ENCODE measurements at places on chromosomes 7 and 10.

- DNase-seq, result peak; percentile 99
Measured at GRCh38 chr10:6721480-6721879, 141.4 kb upstream of the PRKCQ start.

- no peak for DNase-seq
Measured at GRCh38 chr7:140423501-140423900, 19.6 kb downstream of the RAB19 start.

GRCh38 chr7:128115336-128115820 lies 84.1 kb upstream of the LRRC4 start:
- peak; percentile 52 for DNase-seq

DNA sequence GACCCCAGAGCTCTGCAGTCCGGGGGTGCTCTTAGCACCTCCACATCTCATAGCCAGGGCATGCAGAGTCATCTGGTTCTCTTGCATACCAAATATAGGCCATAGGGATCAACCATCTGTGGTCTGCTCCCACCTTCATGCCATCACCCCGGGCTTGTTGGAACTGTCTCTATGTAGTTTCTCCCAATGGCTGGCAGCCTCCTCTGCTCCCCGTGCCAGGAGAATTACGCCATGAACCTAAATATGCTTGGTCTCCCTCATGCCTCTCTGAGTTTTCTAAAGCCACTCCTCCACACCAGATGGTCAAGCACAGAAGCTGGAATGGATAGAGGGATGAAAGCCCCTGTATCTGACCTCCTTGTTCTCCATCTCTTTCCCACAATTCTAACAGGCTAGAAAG lies 302.6 kb upstream of the MYO3A start:
- no peak for DNase-seq

DNA sequence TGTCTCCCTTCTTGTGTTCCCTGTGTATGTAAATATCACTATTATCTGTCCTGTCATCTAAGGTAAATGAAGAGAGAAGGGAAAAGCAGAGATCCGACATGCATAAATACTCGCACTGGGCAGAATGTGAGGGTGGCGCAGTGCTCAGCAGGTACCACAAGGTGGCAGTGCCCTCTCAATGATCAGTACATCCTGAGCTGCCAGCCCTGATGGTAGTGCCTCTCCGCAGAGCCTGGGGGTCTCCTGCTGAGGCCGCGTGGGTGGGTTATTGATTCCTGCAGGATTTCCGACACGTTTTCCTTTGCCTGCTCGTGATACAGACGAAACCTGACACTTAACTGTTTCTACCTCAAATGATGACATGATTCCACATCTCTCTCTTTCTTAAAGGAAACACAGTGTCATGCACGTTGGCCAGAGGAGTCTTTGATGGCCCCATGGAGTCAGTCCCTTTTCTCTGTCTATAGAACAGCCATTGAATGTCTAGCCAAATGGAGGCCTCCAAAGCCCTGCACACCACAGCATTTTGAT lies 19.8 kb downstream of the RGR start:
- DNase-seq, result peak; percentile 85

- no peak for DNase-seq
Measured at GRCh38 chr7:38801786-38802185, 107.2 kb downstream of the VPS41 start.

- DNase-seq, result no peak
Measured at GRCh38 chr10:75859141-75859540, 427.7 kb downstream of the LRMDA start.

GRCh38 chr7:46247664-46248063 lies 326.6 kb upstream of the IGFBP3 start:
- DNase-seq, result no peak

- peak; percentile 54 for DNase-seq
Measured at GRCh38 chr10:74035303-74035702, 37.4 kb downstream of the VCL start.

DNA sequence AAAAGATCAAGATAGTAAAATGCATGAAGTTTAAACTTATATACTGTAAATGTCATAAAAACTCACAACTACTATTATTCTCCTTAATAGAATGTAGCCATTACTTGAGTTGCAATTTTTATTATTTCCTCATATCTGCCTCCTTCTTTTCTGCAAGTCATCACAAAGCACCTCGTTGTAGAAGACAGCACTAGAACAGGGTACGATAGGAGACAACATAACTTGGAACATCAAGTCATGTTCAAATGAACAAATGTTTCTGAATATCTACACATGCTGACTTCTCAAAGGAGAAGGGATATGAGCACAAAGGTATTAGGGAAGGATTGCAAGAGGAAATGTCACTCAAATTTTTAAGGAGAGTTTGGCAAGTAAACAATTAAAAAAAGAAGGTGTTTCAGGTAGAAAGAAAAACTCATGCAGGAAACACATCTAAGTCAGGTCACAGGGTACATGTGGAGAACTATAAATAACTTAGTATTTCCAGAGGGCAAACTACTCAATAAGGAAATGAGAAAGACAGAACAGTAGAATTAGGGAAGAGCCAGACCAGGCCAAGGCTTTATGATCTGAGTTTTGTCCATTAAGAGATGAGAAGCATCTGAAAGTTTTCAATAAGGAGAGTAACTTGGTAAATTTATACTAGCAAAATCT lies 186.7 kb downstream of the CRPPA start:
- no peak for DNase-seq

GRCh38 chr10:130141460-130141859 lies 5.3 kb downstream of the GLRX3 start:
- peak; percentile 10 for DNase-seq

DNA sequence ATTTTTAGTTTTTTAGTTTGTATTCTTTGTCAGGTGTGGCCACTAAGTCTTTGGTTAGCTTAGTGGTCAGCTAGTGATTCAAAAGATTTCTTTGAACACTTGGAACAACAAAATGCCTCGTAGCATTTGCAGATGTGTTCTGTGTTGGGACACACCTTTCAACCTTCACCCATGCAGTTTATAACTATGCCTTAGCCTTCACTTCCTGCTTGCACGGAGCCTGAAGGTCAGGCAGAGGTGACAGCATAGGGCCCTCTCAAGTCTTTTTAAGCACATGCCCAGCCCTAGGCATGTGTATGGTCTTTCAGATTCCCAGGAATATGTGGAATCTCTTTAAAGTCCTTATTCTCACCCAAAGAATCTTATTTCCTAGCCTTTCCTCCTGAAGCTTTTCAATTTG lies 17.6 kb downstream of the PLAC9 start:
- DNase-seq, result no peak

GRCh38 chr10:92758594-92758993 lies 68.8 kb downstream of the HHEX start:
- DNase-seq, result no peak

DNA sequence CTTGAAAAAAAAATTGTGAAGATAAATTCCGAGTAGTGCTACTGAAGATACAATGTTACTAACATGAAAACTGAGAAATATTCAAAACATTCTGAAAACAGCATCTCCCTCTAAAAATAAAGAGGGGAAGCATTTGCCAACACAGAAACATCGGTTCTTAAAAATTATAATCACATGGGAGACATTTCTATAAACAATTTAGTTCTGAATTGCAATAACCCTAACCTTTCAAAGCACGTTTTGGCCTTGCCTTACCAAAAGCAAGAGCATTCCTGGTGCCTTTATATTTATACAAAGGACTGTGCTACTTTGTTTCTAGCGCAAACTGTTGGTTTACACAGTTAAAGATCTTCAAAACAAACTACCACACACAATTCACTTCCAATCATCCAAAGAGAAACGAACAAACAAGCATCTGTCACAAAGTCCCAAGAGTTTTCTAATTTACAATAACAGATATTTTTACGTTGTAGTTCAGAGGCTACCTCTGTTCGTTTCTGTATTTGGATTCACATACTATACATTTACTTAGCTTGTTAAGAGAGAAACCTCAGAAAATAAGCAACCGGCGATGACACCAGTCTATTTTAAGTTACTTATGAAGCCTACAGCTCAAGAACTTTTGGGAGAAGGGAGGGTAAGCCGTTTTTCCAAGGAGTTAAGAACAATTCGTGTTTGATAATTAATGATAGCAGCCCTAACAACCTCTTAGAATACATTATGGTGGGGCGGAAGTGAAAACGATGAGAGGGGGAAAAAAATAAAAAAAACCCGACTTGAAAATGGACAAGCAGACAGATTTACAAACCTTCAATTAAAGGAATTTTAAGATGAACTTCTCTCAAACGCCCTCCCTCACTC lies 1.3 kb downstream of the ABI1 start:
- peak; percentile 7 for DNase-seq

GRCh38 chr7:102310414-102310815 lies 23.7 kb downstream of the SH2B2 start:
- no peak for DNase-seq

DNA sequence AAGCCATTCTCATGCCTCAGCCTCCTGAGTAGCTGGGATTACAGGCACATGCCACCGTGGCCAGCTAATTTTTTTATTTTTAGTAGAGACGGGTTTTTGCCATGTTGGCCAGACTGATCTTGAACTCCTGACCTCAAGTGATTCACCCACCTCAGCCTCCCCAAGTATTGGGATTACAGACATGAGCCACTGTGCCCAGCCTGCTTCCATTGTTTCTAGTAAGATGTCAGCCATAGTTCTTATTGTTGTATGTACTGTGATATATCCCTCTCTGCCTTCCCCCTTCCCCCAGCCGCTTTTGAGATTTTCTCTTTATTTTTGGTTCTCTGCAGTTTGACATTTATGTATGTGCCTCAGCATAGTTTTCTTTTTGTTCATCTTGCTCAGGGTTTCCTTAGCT lies 87.9 kb upstream of the KLF14 start:
- no peak for DNase-seq

DNA sequence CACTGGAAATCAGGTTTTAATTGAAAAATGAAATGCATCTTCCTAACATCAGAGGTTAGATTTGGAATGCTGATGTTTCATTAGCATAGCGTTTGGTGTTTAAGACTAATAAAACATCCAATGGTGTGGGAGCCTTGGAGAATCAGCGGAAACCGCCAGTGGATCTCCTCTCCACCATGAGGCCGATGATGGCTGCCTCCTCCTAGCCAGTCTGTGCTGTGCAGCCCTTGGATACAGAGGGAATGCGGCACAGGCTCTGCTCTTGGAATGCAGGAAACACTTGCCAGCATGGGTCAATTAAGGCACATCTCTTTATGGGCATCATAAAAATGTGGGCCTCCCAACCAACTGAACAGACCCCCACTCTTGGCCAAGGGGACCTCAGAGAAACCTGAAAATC lies 259.9 kb downstream of the GLRX3 start:
- no peak for DNase-seq

DNA sequence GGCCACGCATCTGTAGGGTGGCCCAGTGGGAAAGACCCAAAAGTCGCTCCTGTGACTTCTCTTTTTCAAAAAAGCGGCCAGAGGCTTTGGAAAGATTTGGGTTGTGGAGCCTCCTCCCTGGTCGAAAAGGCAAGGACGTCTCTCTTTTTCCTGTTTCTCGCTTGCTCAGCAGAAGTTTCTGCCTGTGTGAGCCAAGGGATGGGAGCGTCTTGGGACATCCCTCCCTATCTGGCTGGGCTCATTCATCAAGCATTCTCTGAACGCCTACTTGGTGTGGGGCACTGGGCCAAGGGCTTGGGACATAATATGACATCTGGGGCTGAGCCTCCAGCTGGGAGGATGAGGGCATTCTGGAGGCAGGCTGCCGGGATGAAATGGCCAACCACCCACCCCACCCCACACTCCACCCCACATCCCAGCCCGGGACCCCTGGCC lies 120.9 kb downstream of the C10orf105 start:
- DNase-seq, result peak; percentile 82

DNA sequence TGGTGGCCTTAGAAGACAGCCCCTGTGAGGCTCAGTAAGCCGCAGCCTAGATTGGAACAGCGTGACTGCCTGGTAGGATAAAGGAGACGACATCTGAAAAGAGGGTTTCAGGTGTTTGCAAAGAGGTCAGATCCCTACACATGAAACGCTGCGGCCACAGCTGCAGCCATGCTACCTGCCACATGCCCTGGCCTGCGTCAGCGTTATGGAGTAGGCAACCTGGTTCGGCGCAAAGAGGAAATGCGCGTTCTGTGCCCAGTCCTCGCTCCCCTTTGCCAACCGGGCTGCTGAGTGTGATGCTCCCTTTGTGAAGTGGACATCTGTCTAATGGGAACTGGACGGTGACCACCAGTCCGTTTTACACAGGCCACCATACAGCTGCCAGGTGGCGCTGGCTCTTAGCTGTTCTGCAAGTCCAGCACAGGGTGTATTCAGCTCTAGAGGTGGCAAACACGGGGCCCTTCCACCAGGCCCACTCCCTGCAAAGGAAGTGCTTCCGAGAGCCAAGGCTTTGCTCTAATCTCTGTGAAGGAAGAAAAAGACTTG lies 160.3 kb downstream of the CELF2 start:
- no peak for DNase-seq

DNA sequence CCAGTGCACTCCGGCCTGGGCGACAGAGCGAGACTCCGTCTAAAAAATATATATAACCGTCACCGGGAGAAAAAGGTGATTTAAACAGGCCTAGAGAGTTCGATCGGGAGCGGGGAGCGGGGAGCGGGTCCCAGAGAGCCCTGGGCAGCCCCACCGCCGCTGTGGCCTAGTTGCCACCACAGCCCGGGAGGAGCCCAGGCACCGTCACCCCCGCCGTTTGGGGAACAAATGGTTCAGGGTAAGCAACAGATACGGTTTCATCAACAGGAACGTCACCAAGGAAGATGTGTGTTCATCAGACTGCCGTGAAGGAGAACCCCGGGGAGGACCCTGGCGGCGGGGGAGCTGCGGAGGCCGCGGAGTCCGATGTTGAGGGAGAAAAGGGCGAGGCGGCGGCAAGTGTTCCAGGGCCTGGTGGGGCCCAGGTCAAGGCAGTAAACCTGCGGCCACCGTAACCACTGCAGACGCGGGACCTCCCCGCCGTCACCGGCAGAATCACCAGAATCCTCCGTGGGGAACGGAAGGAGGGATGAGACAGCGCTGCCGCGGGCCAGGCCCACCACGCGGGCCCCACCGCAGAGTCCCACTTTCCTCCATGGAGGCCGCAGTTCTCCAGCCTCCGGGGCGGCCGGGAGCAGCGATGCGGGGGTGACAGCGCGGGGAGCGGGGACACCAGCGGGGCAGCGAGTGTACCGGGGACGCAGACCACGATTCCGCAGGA lies 103.4 kb downstream of the GALNT11 start:
- DNase-seq, result no peak

GRCh38 chr7:50941525-50941924 lies 158.8 kb upstream of the GRB10 start:
- DNase-seq, result no peak

- DNase-seq, result peak; percentile 52
Measured at GRCh38 chr10:29329420-29329819, 40.5 kb downstream of the LYZL1 start.

DNA sequence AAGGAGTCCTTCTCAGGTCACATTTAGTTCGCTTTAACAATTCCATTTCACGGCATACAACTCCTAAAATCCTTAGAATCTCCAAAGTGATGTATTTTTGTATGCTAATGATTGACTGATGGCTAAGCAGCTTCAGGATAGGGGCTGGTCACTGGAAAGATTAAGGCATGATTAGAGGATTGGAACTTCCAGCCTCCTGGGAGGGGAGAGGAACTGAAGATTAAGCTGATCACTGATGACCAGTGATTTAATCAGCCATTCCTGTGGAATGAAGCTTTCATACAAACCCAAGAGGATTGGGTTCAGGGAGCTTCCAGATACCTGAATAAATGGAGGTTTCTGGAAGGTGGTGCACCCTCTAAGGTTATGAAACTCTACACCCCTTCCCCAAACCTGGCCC lies 123.9 kb upstream of the CDK13 start:
- DNase-seq, result no peak

- no peak for DNase-seq
Measured at GRCh38 chr7:77407906-77408305, 8.2 kb downstream of the GSAP start.
